ENCODE measurements at places on chromosomes 1 and 21. TPM values are rescaled to one million over a fixed set of nuclear protein-coding genes. Genes with fewer than 3 reads are reported as not detected.

The KRTAP13-3 gene
- not detected for total RNA-seq

The COPA gene
- 95.0 TPM for total RNA-seq

The SLC45A1 gene
- 1.4 TPM for total RNA-seq

DNA sequence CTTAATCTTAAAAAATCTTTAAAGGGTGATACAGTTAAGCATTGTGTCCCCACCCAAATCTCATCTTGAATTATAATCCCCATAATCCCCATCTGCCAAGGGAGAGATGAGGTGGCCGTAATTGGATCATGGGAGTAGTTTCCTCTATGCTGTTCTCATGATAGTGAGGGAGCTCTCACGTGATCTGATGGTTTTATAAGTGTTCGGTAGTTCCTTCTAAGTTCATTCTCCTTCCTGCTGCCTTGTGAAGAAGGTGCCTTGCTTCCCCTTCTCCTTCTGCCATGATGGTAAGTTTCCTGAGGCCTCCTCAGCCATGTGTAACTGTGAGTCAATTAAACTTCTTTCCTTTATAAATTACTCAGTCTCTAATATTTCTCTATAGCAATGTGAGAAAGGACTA lies 10.7 kb downstream of the DHRS3 start:
- H3K4me1 ChIP-seq, result peaks cover 27% of the 10 kb centered on the region
- H3K27ac ChIP-seq, result no peak overlapping the region
- no peak for DNase-seq
- H3K27me3 ChIP-seq, result no peaks in the 10 kb centered on the region

DNA sequence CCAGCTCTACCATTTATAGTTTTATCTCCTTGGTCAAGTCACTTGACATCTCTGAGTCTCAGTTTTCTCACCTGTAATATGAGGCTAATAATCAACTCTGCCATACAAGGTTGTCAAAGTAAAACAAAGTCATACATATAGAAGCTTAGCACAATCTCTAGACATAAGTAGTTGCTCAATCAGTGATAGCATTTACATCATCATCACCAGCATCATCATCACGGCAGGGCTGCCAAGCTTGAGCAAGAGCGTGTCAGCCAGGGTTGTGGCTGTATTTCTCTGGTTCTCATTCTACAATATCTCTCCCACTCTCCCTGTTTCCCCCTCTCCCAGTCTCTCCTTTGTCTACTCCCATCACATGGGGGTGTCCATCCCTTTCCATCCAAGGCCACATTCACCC lies 41.7 kb upstream of the COA6 start:
- H3K4me3 ChIP-seq, result no peak overlapping the region
- no peak for DNase-seq
- H3K27me3 ChIP-seq, result no peaks in the 10 kb centered on the region
